Stimulated activated CD8-positive, alpha-beta memory T cell treated with anti-CD3 and anti-CD28 coated beads, Interleukin-7, amount 100 ng/mL, for 48 hours (primary cell): ENCODE measurements at places on chromosomes 7 and 10.

GRCh38 chr7:18202315-18203045, 174.8 kb upstream of the PRPS1L1 start:
- no peak for DNase-seq

- no peak for DNase-seq
Observed at GRCh38 chr10:86961481-86962091, 3.2 kb downstream of the SNCG start.

- no peak for DNase-seq
Observed at GRCh38 chr7:151251328-151251688, 2.8 kb upstream of the SMARCD3 start.

- no peak for DNase-seq
Observed at GRCh38 chr7:137480401-137480800, 136.9 kb upstream of the PTN start.

DNA sequence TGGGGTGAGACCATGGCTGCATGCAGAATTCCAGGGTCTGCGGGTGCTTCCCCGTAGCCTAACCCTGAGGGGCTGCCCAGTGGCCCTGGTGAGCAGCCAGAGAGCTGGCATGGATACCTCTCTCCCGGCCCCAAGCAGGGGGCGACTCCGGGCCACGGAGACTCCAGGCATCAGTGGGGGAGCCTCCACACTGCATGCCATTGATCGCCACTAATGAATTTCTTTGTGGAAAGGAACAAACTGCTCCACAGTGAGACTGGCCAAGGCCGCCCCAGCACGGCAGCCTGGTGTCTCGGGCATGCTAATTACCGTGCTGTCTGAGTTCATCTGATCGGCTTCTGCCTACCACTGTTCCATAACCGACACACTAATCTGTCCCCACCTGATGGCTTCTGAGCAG, 184.4 kb downstream of the GRID1 start:
- DNase-seq = no peak

- DNase-seq = no peak
Observed at GRCh38 chr10:76197293-76197692, 765.9 kb downstream of the LRMDA start.

DNA sequence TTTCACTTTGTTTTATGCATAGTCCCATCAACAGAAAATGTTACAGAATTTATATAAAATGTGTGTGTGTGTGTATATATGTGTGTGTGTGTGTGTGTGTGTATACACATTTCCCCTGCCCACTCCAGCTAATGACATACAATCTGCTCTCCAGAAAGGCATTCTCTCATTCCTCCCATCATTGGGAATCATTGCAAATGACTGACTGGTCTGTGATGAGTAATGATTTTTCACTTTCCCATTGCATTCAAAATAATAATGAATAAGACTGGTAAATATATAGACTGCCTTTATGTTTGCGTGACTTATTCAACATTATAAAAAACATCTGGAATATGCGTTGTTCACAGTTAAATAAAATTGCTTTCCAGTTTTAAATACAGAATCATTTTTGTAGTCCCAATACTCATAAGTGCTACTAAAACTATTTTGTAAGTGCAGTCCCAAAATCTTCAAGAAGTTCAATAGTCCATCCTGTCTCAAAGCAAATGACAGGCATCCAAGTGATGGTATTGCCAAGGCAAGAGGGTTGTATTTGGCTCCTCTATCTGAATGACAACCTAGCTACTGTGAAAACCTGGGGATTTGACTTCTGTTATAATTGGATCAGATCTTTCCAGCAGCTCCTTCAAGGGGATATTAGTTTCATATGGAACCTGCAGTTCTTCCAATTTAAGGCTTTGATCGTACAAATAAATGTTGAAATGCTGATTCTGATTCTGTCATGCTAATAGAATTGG, 150.9 kb downstream of the POLR1F start:
- DNase-seq = no peak

DNA sequence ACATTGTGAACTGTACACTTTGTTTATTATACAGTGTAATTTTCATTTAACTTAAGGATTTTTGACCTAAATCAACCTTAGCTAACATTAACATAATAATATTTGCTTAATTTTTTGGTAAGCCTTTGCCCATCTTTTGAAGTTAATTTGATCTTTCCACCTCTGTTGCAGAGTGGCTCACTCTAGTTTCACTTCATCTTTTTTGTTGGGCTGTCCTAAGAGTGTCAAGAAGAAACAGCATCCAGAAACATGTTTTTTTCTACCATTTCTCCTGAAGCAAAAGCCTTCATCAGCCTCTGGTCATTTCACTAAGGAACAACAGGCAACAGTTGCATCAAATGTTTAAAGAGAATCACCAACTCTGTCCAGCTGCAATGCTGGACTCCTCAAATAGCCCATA, 824.7 kb downstream of the REEP3 start:
- no peak for DNase-seq

DNA sequence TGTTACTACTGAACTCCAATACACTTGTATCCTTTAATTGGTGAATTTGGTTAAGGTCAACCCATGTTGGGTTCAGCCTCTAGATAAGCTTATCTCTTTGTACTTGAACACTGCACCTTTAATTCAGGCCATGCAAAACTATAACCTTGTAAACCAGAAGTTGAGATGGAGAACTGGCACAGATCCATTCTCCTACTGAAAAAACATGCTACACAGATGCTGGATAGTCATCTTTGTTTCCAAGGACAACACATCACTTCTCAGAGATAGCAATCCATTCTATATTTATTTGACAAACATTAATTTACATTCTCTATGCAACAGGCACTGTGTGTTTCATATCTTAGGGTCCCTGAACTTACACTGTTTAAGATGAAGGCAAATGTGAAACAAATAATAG, 2.9 kb upstream of the CDK14 start:
- no peak for DNase-seq

DNA sequence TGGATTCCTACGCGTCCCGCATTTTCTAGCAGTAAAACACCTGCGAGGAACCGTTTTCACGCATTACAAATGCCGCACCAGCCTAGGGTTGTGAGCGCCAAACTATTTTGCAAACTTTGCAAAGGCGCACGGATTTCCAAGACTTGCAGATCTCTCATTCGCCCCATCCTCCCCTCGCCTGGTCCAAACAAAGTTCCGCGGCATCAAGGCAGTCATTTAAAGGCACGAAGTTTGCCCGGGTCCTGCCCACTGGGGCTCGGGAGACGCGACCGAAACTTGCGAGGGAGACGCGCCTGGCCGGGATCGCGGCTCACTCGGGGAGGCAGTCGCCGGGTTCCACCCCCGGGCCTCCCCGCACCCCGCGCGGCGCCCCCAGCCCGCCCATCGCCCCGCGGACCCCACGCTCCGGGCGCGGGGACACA, 613 bp downstream of the USP6NL start:
- DNase-seq = no peak

- DNase-seq = no peak
Observed at GRCh38 chr10:107971973-107972372, 807.5 kb upstream of the SORCS1 start.

DNA sequence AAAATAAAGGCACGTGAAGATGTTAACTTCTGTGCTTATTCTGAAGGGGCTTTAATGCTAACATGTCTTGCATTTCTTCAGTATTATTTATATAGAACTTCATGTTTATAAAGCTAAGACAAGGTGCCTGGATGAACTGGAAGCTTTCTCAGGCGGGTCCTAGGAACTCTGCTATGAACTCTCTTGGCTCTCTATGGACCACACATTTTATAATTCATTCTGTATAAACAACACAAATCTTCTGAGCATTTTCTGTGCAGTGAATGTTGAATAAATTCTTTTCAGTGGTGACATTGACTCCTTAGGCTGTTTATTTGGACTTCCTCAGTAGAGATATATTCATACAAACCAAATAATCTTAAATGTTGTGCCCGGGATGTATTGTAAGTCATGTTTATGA, 79.6 kb downstream of the TRIL start:
- DNase-seq = no peak

- DNase-seq = no peak
Observed at GRCh38 chr10:11063856-11064255, 46.2 kb downstream of the CELF2 start.

DNA sequence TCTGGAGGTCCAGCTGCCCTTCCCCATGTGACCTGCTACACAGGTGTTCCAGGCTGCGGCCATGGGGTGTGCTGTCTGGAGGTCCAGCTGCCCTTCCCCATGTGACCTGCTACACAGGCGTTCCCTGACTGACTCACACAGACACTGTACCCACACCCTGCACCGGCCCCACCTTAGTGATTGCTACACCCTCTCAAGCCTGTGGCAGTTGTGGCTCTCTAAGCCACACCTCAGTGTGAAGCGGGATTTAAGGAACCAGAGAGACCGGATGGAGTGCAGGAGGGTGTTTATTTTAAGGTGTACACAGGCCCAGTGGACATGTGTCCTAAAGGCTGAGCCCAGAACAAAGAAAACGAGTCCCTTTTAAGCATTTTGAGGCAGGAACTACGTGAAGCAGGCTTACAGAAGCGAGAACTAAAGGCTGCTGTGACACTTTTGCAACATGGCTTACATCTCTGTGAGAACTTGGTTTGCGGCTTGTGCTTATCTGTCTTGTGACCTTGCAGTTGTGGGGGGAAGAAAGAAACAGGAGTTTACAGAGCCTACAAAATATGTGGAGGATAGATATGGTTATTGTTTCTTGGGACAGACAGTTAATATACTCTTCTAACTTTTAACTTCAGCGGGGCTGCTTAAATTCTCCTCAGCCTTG, 326.4 kb downstream of the PAXIP1 start:
- DNase-seq = no peak

DNA sequence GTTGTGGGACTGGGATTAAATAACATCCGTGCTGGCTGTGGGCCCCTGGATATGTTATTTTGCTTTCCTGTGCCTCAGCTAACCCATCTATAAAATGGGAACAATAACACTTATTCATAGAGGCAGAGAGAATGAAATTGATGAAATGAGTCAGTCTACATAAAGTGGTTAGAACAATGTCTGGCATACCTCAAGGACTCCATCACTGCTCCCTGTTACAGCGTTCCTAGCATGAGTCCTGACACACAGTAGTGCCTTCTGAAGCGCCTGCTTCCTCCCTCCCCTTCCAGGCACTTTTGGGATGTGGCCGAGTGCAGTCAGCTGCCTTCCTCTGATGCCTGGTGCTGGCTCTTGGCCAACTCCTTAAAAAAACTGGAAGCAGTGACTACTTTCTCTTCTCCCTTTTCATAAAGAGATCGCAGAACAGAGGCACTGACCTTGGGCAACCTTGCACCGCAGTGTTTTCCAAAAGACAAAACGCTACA, 108.4 kb upstream of the ZMIZ1 start:
- no peak for DNase-seq

- no peak for DNase-seq
Observed at GRCh38 chr7:140540136-140540777, 61.0 kb upstream of the MKRN1 start.

- no peak for DNase-seq
Observed at GRCh38 chr7:48317360-48317759, 146.1 kb downstream of the ABCA13 start.

GRCh38 chr7:130673066-130673465, 4.5 kb upstream of the COPG2 start:
- DNase-seq = no peak

DNA sequence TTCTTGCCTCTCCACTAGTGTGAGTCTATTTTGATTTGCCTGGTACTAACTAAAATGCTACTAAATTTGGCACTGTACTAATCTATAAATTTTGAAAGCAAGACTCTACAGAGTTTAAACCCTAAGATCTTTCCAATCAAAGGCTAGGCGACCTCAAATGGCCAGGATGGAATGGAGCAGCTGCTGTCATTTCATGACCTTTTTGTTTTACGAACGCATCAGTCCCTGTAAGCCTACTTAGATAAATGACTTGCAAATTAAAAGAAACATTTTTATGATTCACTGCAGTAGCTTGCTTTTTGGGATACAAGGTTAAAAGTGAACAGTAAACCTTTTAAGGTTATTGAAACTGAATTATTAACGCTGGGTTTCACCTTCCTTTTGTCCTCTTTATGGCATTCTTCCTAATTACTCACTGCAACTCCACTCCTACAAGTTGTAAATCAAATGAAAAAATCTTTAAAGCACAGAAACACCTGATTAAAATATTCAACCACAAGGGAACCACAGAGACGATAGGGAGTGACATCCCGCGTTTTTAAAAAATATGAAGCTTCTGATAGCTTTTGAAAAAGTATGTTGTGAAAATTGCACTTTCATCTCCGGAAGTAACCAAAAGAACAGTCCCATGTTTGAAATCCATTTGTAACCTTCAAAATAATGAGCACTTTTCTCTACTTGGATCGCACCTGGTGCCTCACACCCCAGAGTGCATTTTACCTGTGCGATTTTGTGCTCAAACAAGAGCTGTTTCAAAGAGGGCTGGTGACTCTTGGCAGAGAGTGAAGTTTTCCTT, 595.1 kb downstream of the PARD3 start:
- no peak for DNase-seq

DNA sequence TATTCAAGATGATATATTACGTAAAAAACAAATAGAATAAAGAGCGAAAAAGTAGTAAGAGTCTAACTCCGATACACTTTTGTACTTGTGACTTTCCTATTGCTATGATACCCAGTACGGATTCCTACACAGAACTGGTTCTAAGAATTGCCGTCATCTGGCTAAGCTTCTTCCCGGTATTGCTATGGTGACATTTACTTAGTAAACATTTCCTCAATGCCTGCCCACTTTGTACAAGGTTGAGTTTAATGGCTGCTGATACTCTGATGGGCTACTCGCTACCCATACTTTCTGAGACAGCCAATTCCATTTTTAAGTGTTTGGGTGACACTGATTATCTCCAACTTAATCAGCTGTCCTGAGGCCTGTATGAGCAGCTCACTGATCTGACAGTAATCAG, 55.6 kb downstream of the OSBPL3 start:
- DNase-seq = no peak

DNA sequence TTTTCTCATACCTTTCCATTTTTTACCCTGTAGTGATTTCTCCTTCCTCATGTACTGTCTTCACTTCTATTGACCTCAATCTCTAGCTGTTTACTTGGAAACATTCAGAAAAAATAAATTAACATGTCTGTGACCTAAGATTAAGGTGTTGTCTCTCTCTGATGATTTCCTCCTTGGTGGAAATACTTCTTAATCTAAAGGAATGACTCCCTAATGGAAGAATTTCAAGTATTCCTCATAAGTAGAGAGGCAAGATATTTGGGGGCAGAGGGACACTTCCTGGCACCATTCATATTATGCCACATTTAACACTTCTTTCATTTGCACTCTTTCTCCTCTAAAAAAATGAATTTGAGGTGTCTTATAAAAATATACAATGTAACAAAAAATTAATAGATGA, 202.8 kb downstream of the NEBL start:
- DNase-seq = no peak

DNA sequence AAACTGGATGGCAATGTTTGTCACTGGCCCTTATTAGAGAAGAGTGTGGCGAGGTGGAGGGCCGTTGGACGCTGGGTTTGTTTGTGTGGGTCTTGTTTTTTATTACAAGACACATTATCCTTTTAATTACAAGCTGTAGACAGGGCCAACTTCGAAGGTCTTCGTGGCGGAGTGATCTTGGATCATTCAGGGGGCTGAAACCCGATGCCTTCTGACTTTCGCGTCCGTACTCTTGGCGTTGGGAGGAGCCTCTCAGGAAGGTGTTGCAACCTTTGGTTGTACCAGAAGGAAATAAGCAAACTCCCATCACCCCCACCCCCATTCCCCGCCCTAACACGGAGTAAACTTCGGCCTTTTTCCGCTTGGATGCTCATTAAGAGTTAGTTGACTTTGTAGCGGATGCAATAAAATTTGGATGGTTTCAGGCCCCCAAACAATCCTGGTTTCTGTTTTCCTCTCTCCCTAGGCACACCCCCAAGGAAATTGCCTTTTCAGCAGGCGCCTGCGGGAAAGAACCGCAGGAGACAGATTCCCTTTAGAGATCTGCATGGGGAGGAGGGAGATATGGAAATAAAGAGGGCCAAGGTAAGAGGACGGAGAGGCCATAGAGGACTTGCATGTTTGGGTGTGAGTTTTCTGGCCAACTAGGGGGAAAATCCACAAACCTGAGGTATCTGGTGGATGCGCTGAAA, 294.5 kb upstream of the NFE2L3 start:
- DNase-seq = no peak
